ELF-1 (cell line): ENCODE measurements at places on chromosomes 5 and 9.
A peak's percentile ranks its signal among the peaks of the same experiment; 100 is the strongest.

- no peak for DNase-seq
These were observed 48.2 kb downstream of the GABBR2 start for GRCh38 chr9:98660541-98660940.

DNA sequence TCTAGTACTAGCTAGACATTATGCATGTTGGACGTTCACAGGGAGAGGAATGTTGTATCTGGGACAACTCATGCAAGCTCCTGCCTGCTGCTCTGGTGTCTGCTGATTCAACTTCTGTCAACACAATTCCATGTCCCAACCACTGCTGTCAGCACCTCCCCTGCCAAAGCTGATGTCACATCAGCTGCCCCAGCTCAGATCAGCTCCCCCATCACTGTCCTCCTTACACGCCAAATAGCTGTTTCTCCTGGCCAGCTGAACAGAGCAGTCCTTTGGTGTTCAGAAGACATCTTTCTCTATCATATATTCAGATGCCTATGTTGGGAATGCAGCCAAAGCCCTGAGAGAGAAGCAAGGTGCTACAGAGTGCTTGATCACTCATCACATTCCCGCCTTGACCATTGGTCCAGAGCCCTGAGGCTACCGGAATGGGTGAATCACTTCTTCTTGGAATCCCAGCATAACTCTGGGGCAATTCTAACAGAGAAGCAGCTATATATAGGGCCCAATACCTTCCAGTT is 223.3 kb downstream of the SEC61B start:
- DNase-seq = peak; percentile 32

- DNase-seq = no peak
These were observed 239.6 kb upstream of the NREP start for GRCh38 chr5:111996574-111996973.

DNA sequence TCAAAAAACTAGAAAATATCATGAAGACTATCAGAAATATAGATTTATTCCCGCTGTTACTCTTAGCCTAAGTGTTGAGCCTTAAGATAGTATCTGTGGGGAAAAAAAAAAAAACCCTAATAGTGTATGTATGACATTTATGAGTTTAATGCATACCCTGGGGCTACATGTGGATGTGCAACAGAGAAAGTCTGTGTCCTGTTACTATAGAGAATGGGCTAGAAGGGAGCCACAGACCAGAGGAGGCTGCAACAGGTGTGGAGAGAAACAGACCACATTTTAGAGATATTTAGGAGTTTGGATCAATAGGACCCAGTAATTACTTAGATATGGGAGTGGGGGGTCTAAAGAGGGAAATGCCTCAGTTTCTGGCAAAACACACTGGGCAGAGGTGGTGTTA is 15.4 kb downstream of the RNF130 start:
- DNase-seq = no peak

- DNase-seq = peak; percentile 13
These were observed 24.0 kb downstream of the DCTN4 start for GRCh38 chr5:150734579-150735384.

DNA sequence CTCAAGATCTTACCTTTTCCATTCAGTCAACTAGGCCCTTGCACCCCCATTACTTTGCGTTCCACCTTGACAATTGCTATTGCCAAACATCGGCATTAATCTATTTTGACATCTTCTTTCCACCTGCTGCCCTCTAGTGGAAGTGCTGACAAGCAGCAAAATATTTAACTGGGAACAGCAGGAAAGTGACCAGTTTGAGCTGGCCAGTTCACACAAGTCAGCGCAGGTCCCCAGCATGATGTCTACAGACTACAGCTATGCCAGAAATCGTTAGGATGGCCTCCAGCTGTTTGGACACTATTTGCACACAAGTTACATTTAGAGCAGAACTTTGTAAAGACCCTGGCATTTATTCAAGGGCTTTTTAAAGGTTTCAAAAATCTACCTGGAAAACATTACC is 160.1 kb downstream of the GHR start:
- DNase-seq = peak; percentile 76

GRCh38 chr9:14133394-14133793 is 180.5 kb downstream of the NFIB start:
- DNase-seq = no peak

- peak; percentile 5 for DNase-seq
These were observed 25.7 kb upstream of the FREM1 start for GRCh38 chr9:14935964-14936363.

- no peak for DNase-seq
These were observed 135.2 kb downstream of the AOPEP start for GRCh38 chr9:94861589-94862272.

- no peak for DNase-seq
These were observed 215.5 kb upstream of the TNC start for GRCh38 chr9:115333277-115334070.

DNA sequence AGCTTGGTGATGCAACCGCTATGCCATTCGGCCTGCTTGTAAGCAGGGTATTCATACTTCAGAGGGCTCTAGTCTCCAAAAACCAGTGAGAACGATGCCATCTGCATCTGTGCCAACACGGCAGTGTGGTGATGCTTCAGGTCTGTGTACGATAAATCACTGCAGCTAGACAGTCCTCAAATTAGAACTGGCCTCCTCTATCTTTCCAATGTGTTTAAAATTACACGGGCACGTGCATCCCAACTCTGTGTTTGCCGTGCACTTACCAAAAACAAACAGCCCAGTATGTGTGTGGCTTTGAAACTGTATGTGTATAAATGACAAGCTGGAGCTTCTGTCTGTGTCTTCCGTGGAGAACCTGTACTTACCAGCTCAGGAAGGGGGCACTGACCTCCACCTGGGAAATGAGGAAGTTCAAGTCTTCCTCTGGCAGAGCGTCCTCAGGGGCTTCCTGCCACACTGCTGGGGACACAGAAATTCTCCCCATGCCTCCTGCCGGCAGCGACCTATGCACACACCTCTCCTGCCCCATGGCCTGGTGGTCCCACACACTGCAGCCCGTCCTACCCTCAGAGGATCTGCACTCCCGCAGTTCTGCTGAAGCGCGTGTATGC is 12.3 kb downstream of the MED10 start:
- no peak for DNase-seq

GRCh38 chr5:54388409-54388808 is 67.1 kb upstream of the HSPB3 start:
- no peak for DNase-seq

DNA sequence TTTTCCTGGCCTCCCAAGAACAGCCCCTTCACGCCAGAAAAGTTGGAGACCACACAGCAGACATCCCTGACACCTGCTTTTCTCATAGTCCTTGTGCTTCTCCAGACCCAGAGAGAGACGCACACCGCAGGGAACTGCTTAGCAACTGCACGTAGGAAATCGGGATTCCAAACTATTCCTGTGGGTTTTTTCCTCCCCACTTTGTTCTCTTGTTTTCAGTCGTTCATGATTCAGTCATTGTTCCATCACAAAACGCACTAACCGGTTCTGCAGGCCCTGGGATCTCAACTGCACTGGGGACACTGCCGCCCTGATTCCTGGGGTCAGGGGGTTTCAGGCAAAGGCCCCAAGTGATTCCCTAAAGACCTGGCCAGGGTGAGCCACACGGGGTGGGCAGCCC is 588.0 kb upstream of the KLF4 start:
- peak; percentile 32 for DNase-seq
